ENCODE measurements at places on chromosomes 5 and 9.

- DNase-seq: no peak
Observed at GRCh38 chr5:158658446-158659230, 441.1 kb downstream of the EBF1 start.

DNA sequence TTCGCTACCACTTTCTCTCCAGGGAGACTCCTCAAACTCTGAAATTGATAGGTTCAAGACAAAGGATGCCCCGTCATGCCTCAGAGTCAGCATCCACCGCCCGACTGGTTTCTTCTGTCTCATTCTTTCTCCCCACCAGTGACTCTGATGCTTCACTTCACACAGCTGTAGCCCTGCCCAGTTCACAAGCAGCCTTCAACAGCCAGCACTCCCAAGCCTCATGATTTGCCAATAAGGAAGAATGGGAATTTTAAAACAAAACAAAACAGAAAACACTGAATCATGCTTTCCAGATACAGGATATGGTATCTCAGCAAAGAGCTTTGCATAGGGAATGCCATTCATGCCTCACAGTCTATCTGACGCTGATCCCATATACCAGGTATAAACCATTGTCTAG lies 371.2 kb upstream of the RORB start:
- DNase-seq: no peak

GRCh38 chr9:72703574-72703973 lies 182.2 kb downstream of the TMC1 start:
- DNase-seq: no peak

GRCh38 chr9:75826314-75826713 lies 64.2 kb upstream of the PCSK5 start:
- no peak for DNase-seq

DNA sequence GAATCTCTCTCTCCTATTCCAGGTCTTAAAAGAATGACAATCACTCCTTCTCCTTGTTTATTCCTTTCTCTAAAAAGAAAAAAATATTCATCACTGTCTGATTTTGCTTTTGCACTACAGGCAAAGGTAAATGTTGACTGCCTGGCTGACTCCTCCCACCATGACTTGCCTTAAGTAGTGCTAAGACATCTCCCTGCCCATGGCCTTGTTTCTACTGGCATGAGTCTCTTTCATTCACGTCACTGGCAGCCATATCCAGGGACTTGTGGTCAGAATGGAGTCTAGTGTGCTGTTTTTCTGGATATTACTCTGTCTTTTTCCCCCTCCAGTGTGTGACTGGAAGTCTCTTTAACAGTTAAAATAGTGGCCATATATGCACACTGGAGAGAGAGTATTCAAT lies 522.9 kb upstream of the DAB2 start:
- no peak for DNase-seq

GRCh38 chr9:107648153-107648715 lies 158.7 kb upstream of the KLF4 start:
- no peak for DNase-seq

DNA sequence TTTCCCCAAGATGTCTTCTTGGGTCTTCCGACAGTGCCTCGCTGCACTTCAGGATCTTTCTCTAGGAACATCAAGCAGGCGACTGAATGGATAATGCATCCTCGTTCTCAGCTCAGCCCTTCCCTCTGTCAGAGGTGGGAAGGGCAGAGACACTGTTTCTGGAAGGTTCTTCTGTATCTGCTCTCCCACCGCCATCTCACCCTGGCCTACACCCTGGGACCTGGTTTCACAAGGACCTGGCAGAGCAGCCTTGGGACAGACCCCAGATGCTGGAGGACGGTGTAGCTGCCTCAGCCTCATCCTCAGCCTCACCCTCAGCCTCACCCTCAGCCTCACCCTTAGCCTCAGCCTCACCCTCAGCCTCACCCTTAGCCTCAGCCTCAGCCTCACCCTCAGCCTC lies 18.5 kb downstream of the MRPL36 start:
- no peak for DNase-seq

GRCh38 chr5:133702791-133703770 lies 90.7 kb upstream of the FSTL4 start:
- no peak for DNase-seq

DNA sequence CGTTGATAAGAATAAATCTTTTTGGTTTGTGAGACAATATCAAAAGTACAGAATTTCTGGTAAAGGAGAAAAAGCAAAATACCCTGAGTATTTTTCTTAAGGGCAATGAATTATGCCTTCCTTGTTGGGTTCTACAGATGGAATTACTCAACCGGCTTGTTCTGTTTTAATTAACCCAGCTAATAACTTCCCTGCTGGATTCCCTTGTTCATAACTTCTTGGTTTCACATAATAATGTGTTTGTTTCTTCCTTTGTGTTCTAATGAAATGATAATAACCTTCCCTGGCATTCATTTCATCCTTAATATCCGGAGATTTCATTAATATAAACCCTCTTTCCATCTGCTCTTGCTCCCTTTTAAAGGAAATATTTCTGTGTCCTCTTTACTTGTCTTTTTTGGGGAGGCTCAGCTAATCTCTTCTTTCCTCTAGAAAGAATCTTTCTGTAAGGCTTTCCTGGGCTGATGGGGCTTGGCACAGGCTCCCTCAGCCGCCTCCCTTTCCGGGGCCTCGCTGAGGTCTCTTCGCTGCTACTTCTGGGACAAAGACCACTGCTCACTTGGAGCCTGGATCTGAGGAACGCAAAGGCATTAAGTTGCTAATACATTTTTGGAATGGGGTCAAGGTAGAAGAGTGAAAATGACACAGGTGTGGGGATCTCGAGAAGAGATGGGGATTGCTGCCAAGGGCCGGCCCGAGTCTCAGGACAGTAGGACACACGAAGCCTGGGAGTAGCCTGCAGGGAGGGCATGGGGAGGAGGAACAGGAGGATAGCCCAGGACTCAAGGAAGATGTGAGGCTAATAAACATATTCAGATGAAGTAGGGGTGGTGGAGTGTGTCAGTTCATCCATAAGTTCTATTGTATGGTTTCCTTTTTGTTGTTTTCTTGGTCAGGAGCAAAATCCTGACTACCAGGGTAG lies 118.5 kb downstream of the NRG2 start:
- DNase-seq: no peak

DNA sequence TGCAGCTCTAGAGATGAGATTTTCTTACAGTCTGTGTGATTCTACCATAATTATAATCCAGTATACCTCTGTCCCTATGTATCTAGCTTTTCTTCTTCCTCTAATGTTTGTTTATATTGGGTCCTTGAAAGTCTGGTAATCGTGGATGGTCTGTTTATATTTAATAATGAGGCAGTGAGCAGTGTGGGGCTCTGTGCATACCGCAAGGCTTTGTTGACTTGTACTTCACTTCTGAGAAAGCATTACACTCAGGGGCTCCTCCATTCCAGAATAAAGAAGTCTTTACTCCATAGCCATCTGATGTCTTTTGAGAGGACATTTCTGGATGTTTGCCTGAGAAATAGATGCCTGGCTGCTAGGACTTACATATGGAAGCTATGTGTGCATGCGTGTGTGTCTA lies 4.5 kb upstream of the MPDZ start:
- DNase-seq: no peak

- DNase-seq: no peak
Observed at GRCh38 chr9:92332577-92333281, 7.0 kb downstream of the CENPP start.

GRCh38 chr9:18129809-18130334 lies 344.1 kb upstream of the ADAMTSL1 start:
- DNase-seq: no peak

GRCh38 chr5:176608937-176609723 lies 826 bp downstream of the GPRIN1 start:
- DNase-seq: no peak

- peak; percentile 75 for DNase-seq
Observed at GRCh38 chr5:671459-672328, 21.5 kb downstream of the TPPP start.

- DNase-seq: no peak
Observed at GRCh38 chr5:10762776-10763500, 1.9 kb upstream of the DAP start.

- DNase-seq: no peak
Observed at GRCh38 chr5:127830157-127830556, 127.0 kb downstream of the CCDC192 start.

DNA sequence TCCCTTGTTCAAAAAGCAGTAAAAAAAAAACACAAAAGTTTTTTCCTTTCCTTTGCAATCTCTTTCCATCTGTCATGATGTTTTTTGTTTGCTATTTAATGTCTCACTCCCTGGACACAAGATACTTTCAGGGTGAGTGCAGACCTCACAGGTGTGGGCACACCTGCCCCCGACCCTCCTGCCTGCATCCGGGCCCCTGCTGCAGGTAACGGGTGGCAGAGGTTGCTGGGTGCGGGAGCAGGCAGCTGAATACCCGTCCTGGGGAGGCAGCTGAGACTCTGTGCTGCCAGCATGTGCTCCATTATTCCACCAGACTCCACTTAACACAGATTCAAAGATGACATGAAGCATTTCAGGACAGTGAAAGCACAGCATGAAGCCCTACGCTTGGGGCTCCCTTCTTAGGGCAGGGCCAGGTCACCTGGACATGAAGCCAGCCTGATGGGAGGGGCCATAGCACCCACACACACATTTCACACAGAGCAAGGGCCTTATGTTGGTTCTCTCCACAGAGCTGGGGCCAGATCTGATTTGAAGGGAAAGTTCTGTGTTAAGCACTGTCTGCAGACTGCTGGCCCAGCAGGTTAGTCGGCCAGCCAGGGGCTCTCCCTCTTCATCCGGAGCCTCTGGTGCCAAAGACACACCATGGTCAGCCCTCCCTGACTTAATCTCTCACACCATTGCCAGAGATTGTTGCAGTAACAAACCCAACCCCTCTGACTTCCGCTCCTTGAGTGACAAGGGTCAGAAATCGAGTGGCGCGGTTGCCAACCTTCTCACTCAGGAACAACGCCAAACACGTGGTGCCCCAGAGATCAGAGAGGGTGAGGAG lies 13.0 kb downstream of the NEK6 start:
- no peak for DNase-seq

- no peak for DNase-seq
Observed at GRCh38 chr5:173733021-173733420, 116.6 kb upstream of the BOD1 start.

- DNase-seq: no peak
Observed at GRCh38 chr5:179153921-179154345, 93.8 kb downstream of the ZNF354C start.

DNA sequence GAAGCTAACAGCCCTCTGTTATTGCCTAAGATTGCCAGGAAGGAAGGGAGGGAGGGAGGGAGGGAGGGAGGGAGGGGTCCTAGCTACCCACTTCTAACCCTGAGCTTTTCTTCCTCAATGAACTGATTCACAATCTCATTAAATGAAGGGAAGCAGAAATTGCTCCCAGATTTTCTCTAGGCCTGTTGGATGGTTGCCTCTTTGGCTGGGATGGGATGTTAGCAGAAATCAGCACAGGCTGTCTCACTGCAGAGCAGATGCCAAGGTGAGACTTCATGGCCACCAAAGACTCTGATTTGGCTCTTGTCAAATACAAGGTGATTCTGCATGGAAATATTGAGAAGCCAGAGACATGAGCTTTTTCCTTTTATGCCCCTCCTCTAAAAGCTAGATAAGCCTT lies 578.6 kb downstream of the ACTL7B start:
- DNase-seq: no peak

DNA sequence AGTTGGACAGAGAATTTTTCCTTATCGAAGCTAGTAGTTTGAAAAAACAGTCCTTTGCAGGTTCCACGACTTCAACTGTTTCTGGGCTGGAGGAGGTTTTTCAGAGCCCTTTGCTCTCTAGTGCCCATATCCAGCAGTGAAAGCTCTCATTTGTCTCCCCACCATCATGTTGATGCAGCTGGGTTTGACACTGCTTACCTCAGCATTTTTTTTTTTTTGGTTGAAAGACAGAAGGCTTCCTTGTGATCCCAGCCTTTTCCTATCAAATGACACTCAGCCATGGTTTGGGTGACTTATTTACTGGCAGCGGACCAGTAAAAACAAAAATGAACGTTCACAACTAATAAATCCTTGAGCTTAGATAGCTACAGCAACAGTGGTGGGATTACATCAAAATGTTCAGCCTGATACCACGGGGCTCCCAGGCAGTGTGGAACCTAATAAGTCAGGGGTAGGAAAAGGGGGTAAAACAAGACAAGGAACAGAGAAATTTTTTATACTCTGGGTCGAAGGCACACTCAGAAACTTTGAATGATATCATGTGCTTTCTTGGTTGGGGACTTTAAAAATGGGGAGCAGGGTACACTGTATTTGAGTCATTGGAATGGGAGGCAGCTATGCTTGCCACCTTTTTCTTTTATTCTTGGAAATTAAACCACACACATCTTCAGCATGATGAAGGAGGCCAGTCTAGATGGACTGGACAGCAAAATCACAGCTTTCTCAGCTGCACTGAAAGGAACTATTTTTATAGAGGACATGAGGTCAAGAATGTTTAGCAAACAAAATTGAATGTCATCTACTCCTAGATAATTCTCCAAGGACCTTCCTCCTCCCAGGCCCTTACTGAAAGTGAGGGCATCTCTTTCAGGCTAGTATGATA lies 308.9 kb upstream of the MPDZ start:
- no peak for DNase-seq

DNA sequence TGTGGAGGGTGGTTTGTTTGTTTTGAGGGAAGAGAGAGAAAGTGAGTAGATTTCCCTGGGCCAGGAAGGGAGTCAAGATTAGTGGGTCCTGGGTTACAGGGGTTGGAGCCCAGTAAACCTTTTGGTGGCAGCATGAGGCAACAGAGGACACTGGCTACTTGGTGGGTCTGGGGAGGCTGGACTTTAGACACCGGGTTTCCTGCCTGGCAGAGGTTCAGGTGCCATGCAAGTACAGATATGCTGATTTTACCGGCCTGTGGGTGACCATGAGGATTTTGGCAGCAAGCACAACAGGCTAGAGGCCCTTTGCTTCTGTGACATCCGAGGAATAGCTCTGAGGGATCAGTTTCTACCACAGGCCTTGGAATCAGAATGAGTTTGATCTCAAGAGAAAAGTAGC lies 18.9 kb downstream of the MAST4 start:
- DNase-seq: no peak

DNA sequence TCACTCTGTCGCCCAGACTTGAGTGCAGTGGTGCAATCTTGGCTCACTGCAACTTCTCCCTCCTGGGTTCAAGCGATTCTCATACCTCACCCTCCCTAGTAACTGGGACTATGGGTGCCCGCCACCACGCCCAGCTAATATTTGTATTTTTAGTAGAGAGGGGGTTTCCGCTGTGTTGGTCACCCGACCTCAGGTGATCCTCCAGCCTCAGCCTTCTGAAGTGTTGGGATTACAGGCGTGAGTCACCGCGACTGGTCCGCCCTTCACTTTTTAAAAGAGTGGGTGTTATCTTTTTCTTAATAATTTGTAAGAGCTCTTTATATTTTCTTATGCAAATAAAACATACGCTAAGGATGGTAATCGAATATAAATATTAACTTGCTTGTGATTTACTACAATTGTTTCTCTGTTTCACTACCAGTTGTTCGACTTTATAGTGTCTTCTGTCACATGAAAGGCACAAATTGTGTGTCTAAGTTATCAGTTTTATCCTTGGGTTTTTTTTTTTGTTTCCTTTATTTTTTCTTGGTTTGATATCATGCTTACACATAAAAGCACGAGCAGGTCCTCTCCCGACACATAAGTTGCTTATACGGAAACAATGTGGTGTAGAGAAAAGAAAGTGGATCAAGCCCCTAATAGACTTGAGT lies 1.9 kb upstream of the GPBP1 start:
- DNase-seq: no peak

Data from T-helper 17 cell (primary cell).